ENCODE measurements at places on chromosomes 7 and 10. TPM values are rescaled to one million over a fixed set of nuclear protein-coding genes. Genes with fewer than 3 reads are reported as not detected.

DNA sequence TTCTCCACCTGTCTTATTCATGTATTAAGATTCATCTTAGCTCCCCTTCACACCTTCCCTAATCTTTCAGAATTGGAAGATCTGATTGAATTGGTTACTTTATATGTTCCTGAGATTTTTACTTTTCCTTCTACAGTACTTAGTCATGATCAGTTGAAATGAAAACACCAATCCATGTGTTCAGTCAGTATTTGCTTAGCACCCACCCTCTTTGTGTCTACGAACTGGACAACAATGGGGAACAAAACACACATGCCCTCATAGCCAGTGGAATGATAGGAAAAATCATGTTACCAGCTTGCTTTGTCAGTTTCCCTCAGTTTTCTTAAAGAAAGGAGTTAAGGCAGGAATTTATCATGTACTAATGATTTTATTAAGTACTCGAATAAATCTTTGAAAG is 2.0 kb downstream of the MASTL start:
- H3K27ac ChIP-seq, result peak overlapping the region; percentile 91
- H3K4me3 ChIP-seq, result peak overlapping the region; percentile 100
- H3K36me3 ChIP-seq, result peaks cover 15% of the 10 kb centered on the region
- H3K27me3 ChIP-seq, result no peaks in the 10 kb centered on the region

CYP2C19 gene
- not detected for total RNA-seq

DNA sequence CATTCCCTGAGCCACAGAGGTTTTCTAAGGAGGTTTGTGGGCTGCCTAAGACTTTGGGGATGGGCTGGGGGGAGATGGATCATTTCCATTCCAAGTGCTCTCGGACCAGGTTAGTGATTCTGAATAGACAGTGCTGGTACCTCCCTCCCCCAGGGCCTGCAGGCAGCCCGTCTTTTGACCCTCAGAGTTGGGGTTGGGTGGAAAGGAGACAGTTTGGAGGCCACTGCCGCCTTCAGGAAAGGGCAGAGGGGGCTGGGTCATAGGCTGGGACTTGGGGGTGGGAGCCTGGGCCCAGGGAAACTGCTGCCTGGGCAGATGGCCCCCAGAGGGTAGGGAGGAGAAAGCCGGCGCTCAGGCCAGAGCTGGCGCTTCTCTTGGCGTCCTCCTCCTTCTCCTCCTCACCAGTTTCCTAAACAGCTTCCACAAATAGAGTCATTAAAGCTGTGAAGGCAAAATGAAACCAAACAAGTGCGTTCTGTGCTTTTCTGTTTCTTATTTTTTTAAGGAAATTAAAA is 4.4 kb downstream of the UNC5B start:
- peak overlapping the region; percentile 70 for H3K4me3 ChIP-seq
- DNase-seq, result no peak
- peaks cover 78% of the 10 kb centered on the region for H3K27me3 ChIP-seq
- H3K36me3 ChIP-seq, result no peaks in the 10 kb centered on the region

TDRD1 gene
- not detected for total RNA-seq

GRCh38 chr7:143327903-143328302 is 12.0 kb downstream of the CLCN1 start:
- H3K4me3 ChIP-seq, result no peak overlapping the region
- H3K27me3 ChIP-seq, result no peaks in the 10 kb centered on the region

DNA sequence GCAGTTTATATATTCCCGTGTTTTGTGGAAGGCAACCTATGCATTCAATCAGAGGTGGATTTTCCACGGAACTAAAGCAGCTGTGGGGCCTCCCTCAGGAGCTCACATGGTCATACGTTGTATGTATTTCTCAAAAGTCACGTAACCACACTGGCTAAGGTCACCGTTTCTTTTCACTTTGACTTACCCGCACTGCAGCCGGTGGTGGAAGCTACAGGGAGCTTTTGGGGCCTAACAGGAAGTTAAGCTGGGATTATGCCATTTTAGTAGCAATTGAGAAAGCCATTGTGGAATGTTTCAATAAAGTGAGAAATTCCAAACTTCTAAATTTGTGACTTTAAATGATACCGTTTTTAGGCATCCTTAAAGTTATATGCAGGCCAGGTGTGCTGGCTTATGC is 111.2 kb upstream of the KLF6 start:
- H3K27ac ChIP-seq, result no peak overlapping the region
- DNase-seq, result no peak
- H3K4me3 ChIP-seq, result no peak overlapping the region
- no peaks in the 10 kb centered on the region for H3K36me3 ChIP-seq
- no peaks in the 10 kb centered on the region for H3K4me1 ChIP-seq
- peaks cover 3% of the 10 kb centered on the region for H3K27me3 ChIP-seq

DNA sequence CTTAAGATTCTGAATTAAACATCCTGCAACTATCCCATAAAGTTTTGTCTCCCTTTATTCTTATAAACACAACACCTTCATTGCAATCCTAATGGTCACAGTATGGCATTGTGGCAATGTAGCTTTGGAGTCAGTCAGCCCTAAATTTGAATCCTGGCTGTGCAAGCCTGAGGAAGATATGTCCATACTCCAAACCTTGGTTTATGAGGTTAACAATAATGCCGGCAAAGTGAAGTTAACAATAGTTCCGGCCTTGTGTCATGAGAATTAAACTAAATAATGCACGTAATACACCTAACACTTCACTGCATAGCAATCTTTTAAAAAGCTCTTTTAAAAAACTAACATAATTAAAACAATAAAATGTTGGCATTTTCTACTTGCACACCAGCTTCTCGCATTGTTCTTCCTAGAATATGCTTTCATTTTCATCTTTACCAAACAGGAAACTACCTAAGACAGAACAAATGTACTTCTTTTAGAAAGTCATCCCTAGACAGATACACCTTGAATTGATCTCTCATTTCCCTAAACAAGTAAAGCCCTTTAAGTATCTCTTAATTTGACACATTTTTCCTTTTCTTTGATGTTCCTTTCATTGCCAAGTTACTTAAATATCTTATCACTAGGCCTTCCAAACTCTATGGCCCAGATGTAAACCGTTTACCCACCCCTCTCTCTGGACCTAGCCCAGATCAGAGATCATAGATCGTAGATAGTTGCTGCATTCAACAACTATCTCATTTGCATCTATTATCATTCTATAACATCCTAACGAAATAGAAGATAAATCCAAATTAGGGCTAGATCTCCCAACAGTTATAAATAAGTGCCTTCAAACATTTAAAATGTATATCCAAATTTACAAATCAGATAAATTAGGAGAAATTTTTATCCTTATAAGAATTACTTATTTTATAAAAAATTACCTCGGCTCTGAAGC is 66.7 kb downstream of the CREB3L2 start:
- no peak overlapping the region for H3K27ac ChIP-seq
- no peaks in the 10 kb centered on the region for H3K27me3 ChIP-seq
- DNase-seq, result no peak

GRCh38 chr10:72086466-72087391 is 1.6 kb downstream of the SPOCK2 start:
- H3K4me3 ChIP-seq, result peak overlapping the region; percentile 54
- H3K36me3 ChIP-seq, result peaks cover 2% of the 10 kb centered on the region
- H3K27me3 ChIP-seq, result peaks cover 66% of the 10 kb centered on the region
- H3K4me1 ChIP-seq, result peaks cover 28% of the 10 kb centered on the region
- DNase-seq, result no peak

DNA sequence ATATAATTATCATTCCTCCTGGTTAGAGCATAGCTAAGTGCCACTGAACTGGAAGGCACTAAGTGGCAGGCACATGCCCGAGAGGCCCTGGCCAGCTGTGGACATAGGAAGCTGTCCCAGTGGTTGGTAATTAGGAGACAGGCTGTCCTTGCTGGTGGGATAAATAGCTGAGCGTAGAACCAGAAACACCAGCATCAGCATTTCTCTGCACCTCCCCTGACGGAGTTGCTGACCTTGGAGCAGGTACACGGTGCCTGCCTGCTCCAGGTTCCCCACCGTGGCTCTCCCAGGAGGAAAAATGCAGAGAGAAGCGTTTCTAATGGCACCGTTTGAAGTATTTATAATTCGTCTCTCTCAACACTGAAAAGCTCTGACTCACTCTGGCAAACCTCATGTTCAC is 5.6 kb upstream of the ABLIM1 start:
- H3K4me1 ChIP-seq, result peaks cover 18% of the 10 kb centered on the region
- H3K27ac ChIP-seq, result no peak overlapping the region

DNA sequence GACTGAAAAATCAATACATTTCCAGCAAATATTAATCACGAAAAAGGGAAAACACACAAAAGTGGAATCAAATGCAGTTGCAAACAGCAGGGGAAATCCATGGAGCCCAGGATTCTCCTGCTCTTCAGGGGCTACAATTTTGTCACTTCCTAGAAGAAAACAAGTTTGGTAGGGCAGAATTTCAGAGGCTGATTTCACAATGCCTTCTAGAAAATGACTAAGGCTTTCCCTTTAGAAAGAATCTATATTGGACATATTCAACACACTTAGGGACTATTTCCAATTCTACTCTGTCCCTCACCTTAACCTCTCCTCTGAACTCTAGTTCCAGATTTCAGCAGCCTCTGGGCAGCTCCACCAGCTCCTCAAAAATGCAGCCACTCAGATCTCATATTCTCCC is 111.3 kb downstream of the HECTD2 start:
- H3K27ac ChIP-seq, result no peak overlapping the region
- H3K4me3 ChIP-seq, result no peak overlapping the region
- DNase-seq, result no peak
- H3K27me3 ChIP-seq, result no peaks in the 10 kb centered on the region
- H3K4me1 ChIP-seq, result no peaks in the 10 kb centered on the region
- H3K36me3 ChIP-seq, result peaks cover 22% of the 10 kb centered on the region

DRGX gene
- total RNA-seq, result 0.18 TPM

CYP3A7 gene
- total RNA-seq, result not detected

BBIP1 gene
- total RNA-seq, result 37.8 TPM

PSMA2 gene
- total RNA-seq, result 128 TPM

DNA sequence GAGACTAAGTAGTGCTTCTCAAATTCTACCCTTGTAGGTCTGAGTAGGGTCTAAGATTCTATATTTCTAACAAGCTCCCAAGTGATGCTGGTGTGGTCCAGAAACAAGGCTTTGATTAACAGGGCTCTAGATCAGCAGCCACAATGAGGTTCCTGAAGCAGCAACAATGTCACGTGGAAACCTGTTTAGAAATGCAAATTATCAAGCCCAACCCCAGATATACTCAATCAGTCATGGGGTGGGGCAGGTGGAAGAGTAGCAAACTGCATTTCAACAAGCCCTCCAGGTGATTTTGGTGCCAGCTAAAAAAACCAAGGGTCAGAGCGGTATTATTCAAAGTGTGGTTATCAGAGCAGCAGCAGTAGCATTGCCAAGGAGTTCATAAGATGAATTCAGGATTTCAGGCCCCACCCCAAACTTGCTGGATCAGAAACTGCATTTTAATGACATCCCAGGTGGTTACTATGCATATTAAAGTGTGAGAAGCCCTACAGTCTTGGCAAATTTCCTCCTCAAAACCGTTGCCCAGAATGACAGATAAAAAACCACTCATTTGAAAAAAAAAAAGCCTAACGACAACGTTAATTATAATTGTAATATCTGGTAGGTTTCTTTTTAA is 199.2 kb downstream of the AHR start:
- no peaks in the 10 kb centered on the region for H3K4me1 ChIP-seq
- H3K27ac ChIP-seq, result no peak overlapping the region
- H3K36me3 ChIP-seq, result no peaks in the 10 kb centered on the region
- no peaks in the 10 kb centered on the region for H3K27me3 ChIP-seq
- no peak overlapping the region for H3K4me3 ChIP-seq
- DNase-seq, result no peak

GRCh38 chr7:43123457-43123856 is 11.0 kb downstream of the HECW1 start:
- no peaks in the 10 kb centered on the region for H3K4me1 ChIP-seq
- H3K27me3 ChIP-seq, result peaks cover 14% of the 10 kb centered on the region
- no peak overlapping the region for H3K27ac ChIP-seq
- no peak for DNase-seq
- no peak overlapping the region for H3K4me3 ChIP-seq

IL6 gene
- not detected for total RNA-seq

DNA sequence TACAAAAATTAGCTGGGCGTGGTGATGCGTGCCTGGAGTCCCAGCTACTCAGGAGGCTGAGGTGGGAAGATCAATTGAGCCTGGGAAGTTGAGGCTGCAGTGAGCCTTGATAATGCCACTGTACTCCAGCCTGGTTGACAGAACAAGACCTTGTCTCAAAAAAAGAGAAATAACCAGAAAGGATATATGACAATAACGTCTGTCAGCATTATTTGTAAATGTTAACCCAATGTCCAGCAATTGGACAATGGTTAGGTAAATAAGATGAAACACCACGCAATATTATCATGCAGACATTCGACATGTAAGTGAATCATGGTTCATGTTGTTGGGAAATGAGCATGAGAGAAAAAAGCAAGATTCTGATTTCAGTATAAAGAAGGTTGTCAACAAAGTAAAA is 44.6 kb upstream of the SEPHS1 start:
- no peak overlapping the region for H3K4me3 ChIP-seq
- H3K4me1 ChIP-seq, result no peaks in the 10 kb centered on the region

DNA sequence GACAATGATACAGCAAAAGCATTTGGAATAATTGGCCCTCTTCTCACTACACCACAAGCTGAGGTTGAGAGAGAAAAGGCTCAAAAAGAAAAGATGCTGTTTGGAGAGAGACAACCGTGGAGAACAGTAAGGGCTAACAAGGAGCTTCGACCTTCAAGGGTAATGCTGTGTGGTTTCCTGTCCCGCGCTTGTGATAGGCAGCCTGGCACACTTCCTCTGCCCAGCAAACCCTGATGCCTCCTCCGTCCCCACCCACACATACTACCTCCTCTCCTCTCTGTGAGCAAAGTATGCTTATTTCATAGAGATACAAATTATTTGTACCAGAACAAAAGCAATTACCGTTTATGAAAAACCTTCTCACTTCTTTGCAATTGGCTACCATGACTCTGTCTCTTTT is 755.4 kb downstream of the KCNMA1 start:
- DNase-seq, result no peak
- H3K27ac ChIP-seq, result no peak overlapping the region
- H3K4me3 ChIP-seq, result no peak overlapping the region

REPIN1 gene
- 212 TPM for total RNA-seq

Measured in neural crest cell (in vitro differentiated cells).